Caco-2 (cell line): ENCODE measurements at places on chromosomes 1 and 21. TPM values are rescaled to one million over a fixed set of nuclear protein-coding genes. Genes with fewer than 3 reads are reported as not detected.

- DNase-seq = peak; percentile 51
Measured at GRCh38 chr1:228646717-228647522, 88.4 kb upstream of the RHOU start.

DNA sequence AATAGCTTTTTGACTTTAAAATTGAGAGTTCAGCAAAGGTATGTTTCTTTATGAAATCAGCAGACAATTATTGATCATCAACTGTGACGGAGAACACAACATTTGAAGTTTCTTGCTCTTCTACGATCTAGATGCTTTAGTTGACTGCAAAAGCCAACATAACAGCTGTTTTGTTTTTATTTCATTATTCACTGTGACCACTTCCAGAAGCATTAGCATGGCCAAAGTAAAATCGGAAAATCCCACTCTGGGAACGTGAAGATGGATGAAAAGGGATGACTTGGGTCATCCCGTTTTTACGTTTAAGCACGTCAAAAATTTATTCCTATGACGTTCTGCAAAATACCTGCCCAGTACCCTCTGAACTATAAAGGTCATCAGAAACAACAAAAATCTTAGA is 833.0 kb upstream of the ADAMTS5 start:
- no peak for DNase-seq

DNA sequence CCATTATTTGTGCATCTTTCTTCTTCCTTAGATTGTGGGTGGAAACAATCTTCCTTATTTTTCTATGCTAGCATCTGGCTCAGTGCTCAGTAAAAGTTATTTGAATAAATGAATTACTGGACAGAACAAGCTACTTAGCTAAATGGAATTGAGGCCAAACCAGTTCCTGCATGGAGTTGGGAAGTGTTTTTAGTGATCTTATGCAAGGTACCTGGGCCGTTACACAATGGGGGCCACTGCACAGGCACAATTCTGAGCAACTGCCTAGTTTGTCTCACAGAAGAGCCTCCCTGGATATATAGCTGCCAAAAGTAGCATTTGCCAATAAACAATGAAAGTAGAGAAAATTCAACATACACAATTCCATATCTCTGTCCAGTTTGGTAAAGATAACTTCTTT is 27.0 kb upstream of the SERBP1 start:
- no peak for DNase-seq

GRCh38 chr1:209988706-209989105 is 50.7 kb downstream of the SYT14 start:
- DNase-seq = no peak

The PLA2G2A gene
- 9.2 and 13.0 TPM in 2 replicates for total RNA-seq

The INSRR gene
- total RNA-seq = not detected in 2 replicates

The TNN gene
- 0.12 TPM in 1 of 2 replicates, not detected in the other for total RNA-seq
